ENCODE measurements at places on chromosomes 1 and 21.

DNA sequence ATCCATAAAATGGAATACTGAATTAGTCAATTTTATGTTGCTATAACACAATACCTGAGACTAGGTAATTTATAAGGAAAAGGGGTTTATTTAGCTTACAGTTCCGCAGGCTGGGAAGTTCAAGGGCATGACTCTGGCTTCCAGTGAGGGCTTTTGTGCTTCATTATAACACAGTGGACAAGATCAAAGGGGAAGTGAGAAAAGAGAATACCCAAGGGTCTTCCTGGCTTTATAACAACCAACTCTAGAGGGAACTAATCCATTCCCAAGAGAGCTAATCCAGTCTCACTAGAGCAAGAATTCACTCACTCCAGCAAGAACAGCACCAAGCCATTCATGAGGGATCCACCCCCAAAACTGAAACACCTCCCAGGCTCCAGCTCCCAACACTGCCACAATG is 3.1 kb downstream of the KIFAP3 start:
- no peak for DNase-seq

DNA sequence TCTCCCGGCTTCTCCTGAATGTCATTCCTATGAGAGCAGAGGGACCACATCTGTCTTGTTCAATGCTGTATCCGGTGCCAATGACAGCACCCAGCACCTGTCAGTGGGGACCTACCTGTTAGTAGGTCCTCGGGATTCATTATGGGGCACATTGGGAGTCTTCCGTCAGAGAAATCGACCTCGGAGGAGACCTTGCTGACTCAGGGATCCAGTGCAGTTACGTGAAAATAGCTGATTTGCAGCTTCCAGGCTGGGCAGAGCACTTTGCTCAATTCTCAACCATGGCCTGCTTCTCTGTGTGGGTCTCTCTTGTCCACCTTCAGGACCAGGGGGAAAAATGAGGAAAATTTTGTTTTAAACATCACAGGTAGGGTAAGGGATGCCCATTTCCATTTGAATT is 130.2 kb downstream of the PRDM2 start:
- no peak for DNase-seq

DNA sequence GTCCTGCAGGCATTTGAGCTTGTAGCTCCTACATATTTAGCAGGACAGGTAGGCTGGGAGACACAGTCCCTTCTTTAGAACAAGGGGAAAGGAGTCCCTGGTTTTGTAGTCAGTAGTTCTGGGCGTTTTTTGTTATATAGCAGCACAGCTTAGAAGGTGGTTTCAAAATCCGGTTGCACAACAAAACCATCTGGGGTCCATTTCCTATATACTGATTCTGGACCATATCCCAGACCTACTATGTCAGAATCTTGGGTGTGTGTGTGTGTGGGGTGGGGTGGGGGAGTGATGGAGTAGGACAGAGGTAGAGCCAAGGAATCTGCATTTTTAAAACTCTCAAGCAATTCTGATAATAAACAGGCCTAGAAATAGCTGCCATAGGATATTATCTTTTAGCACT is 21.6 kb downstream of the METTL13 start:
- peak; percentile 64 for DNase-seq

DNA sequence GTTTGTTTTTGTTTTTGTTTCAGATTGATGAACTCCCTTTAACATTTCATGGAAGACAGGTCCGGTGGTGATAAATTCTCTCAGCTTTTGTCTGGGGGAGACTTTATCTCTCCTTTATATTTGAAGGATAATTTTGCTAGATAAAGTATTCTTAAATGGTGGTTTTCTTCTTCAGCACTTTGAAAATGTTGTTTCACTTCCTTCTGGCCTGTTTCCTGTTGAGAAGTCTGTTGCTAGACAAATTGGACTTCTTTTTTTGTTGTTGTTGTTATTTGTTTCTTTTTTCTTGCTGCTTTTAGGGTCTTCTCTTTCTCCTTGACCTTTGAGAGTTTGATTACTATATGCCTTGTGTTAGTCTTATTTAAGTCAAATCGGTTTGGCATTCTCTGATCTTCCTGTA is 50.8 kb downstream of the CRP start:
- DNase-seq = no peak

DNA sequence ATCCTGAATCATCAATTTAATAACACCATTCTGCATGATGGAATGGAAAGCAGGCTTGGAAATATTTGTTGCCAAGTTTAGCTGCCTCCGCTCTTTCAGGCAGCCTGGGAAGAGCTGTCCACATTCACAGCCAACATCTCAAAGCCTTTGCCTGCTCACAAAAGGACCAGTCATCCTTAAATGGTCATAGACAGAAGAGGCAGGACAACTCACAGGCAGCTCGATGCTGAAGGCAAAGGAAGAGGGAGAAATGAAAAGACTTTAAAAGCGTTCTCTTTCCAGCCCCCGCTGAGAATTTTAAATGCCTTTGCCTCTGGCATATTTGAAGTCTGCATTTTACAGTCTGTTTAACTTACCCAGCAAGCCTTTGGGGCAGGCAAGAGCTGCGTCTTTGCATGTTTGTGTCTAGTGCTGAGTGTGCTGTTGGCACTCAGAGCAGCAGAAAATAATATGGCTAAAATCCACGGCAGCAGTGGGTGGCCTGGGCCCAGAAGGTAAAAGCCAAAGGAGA is 68.9 kb downstream of the NMNAT2 start:
- peak; percentile 6 for DNase-seq

- no peak for DNase-seq
Observed at GRCh38 chr1:207388721-207389120, 65.4 kb upstream of the CR2 start.

DNA sequence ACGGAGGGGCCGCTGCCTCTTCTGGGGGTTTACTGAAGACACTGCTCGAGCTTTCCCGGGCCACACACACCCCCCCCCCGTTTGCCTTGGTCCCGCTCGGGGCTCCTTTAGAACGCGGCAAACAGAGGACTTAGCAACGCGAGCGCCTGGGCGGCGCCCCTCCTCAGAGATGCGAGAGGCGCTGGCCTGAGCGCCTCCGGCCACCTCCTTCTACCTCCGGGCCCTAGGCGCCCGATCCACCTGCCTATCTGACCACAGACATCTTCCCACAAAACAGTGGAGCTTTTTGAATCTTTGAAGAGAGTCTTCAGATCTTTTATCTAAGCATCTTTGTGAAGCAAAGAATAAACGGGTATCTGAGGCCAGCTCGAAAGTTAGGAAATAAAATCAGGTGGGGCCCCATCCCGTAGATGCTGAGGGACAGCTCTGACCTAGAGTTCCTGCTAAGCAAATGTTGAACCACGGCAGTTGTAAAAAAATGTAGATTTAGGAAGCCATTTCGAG is 436 bp upstream of the TTLL7 start:
- peak; percentile 42 for DNase-seq

GRCh38 chr1:227734546-227734855 is 601 bp downstream of the JMJD4 start:
- DNase-seq = no peak

GRCh38 chr1:154608397-154609270 is 648 bp upstream of the ADAR start:
- no peak for DNase-seq

DNA sequence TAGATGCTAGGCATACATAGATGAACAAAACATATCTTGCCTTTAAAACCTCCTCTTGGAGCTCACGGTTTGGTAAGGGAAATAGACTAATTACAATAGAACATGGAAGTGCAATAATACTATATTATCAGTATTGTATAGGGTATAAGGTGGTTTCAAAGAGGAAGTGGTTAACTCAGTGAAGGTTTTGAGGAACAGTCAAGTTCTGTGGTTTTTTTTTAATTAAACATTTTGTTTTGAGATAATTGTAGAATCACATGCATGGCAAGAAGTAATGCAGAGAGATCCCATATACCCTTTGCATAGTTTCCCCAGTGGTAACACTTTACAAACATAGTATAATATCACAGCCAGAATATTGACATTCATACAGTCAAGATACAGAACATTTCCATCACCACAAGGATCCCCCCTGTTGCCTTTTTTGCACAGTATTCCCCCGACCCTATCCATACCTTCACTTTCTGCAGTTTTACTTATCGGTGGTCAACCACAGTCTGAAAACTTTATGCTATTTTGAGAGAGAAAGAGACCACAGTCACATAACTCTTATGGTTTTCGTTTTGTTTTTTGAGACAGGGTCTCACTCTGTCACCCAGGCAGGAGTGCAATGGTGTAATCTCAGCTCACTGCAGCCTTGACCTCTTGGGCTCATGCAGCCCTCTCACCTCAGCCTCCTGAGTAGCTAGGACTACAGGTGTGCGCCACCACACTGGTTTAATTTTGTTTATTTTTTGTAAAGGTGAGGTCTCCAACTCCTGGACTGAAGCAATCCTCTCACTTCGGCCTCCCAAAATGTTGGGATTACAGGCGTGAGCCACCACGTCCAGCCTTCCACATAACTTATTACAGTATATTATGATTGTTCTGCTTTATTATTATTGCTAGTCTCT is 60.5 kb upstream of the KIAA1614 start:
- no peak for DNase-seq

GRCh38 chr21:42209801-42210479 is 9.0 kb upstream of the ABCG1 start:
- DNase-seq = no peak

- no peak for DNase-seq
Observed at GRCh38 chr1:30189818-30190500, 533.4 kb downstream of the MATN1 start.

GRCh38 chr1:244150665-244151064 is 99.6 kb downstream of the ZBTB18 start:
- DNase-seq = no peak

GRCh38 chr1:112358798-112359408 is 37.1 kb upstream of the CTTNBP2NL start:
- DNase-seq = peak; percentile 8

- DNase-seq = no peak
Observed at GRCh38 chr1:65590279-65590678, 169.8 kb downstream of the LEPR start.

- DNase-seq = no peak
Observed at GRCh38 chr1:9835758-9836631, 12.2 kb upstream of the CLSTN1 start.

DNA sequence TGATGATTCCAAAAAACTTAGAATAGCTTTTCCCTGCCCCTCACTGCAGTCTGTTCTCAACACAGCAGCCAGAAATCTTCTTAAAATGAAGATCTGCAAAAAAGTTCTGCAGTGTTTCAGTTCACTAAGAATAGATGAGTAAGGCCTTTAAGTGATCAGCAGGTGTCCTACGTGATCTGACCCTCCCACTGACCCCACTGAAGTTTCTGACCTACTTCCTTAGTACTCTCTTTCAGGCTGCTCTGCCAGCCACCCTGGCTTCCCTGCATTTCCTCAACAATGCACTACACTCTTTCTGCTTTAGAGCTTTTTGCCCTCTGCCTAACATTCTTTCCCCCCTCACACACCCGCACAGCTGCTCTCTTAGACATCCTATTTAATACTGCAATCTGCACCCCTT is 182.5 kb downstream of the AKT3 start:
- DNase-seq = no peak

DNA sequence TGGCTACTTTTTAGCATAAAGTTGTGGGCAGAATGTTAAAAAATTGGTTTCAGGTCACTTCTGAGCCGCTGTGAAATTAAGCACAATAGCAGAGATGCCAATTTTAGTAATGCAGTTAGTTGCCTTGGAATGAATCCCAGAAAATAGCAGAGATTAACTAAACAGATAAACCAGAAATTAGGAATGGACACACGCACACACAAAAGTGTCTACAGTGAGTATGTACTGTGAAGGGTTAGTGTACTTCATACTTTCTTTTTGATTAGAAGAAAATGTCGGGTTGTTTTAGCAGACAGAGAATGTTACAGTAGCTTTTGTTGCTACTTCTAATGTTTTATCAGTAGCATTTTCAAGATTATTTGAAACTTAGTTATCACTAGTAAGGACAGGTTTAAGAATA is 106.7 kb downstream of the LEPR start:
- no peak for DNase-seq

DNA sequence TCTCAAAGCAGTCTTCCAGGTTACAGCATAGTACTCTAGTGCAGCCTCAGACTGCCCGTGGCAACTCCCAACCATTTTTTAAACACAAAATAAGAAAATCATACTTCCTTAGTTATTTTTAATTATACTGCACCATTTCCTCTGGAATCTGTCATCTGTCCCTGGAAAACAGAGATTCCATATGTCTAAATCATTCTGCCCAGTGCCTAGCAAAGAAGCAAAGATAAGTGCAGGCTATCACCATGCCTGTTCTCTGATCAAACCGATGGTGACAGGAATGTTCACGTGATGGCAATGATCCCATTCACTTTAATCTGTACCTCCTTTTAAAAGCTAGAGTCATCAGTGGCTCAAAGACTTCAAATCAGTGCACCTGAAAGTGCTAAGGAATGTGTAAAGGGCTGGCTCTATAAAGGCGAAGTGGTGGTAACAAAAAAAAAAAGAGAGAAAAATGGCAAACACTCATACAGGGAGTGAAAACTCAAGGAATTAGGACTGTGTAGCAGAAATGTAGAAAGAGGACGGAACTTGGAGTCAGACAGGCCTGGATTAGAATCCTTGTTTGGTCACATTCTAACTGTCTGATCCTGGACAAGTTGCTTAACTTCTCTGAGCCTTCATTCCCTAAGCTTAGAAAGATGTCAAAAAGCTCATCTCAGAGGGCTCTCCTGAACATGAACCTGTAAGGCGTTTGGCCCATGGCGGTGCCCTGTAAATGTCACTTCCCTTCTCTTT is 9.9 kb upstream of the CCN1 start:
- DNase-seq = no peak

DNA sequence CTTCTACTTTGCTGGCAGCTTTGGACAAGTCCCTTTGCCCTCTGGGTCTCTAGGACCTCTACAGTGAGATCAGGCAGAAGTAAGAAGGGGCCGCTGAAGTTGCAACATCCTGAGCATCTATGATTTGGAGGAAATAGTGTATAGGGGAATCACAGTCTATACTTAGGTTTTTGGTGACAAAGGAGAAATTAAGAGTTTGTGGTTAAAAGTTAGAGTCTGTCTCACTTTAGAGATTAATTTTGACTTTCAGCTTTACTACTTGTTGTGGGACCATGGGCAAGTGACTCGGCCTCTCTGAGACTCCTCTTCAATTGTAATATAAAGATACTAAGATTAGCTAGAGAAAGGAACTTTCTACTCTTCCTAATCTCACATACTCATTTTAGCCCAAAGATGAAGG is 33.1 kb upstream of the LMX1A start:
- DNase-seq = no peak

- no peak for DNase-seq
Observed at GRCh38 chr21:16834791-16835190, 678.1 kb upstream of the CXADR start.

GRCh38 chr1:96521994-96522760 is 199.4 kb upstream of the PTBP2 start:
- DNase-seq = no peak

GRCh38 chr1:47776667-47777131 is 220.5 kb downstream of the TRABD2B start:
- DNase-seq = no peak

- no peak for DNase-seq
Observed at GRCh38 chr1:50846224-50846839, 113.7 kb downstream of the FAF1 start.

DNA sequence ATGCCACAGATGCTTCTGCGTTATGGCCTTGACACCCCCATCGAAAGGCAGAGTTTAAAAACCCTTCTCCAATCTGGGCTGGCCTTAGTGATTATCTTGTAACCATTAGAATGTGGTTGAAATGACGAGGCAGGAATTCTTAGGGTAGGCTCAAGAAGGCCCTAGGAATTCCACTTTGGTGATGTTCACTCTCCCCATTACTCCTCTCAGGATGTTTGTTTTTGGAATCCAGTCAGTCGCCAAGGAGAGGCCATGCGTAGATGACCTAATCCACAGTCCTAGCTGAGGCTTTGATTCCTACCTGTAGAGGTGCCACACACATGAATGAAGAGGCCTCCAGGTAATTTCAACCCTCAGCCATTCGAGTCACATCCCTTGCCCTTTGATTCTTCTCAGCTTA is 318.2 kb downstream of the NEGR1 start:
- DNase-seq = no peak

GRCh38 chr1:52403566-52404115 is 582 bp downstream of the ORC1 start:
- peak; percentile 18 for DNase-seq

All from fibroblast of skin of left biceps (primary cell).